ENCODE measurements at places on chromosomes 2 and 18.
A peak's percentile ranks its signal among the peaks of the same experiment; 100 is the strongest.

DNA sequence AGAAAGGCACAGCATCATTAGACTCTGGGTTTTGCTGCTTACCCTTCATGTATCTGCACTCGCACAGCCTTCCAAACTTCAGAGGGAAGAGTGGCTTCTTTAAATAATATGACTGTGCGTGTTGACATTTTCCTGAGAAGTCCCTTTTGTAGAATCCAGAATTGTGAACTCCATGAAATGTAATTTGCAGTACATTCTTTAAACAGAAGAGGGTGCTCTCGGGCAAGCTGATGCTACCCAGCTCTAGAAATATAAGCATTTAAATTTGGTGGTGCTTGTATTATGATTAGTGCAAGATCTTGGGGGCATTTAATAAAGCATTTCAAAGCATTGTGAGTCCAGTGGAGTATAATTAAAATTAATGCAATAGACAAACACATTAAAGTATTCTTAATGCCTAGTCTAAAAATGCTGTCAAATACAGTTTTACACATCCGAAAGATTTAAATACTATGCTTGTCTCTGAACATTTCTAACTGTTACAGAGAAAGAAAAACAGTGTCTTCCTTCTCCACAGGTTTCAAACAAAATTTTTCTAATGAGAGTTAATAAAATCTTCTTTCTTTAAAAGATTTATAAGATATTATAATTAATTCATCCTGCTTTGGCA lies 17.3 kb upstream of the GTF2A1L start:
- peak; percentile 18 for DNase-seq

- peak; percentile 89 for DNase-seq
Observed at GRCh38 chr2:46540496-46541331, 61.3 kb downstream of the TMEM247 start.

- DNase-seq = no peak
Observed at GRCh38 chr18:41870817-41871216, 84.2 kb upstream of the PIK3C3 start.

DNA sequence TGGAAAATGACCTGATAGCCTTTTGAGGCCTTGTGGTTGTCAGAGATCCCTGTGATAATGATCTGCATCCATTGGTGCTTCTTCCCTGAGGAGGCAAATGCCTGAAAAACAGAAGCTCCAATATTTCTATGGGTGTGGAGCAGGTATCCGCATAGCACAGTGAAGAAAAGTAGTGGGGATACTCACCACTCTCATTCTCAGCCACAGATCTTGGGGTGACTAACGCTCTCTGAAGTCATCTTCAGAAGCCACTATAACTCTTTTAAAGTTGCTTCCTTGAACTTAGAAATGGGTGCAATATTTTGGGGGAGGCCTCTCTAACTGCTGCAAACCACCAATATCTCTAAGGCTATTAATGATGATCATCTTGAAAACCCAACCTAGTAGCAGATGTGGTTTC lies 46.2 kb downstream of the ARHGAP15 start:
- no peak for DNase-seq

DNA sequence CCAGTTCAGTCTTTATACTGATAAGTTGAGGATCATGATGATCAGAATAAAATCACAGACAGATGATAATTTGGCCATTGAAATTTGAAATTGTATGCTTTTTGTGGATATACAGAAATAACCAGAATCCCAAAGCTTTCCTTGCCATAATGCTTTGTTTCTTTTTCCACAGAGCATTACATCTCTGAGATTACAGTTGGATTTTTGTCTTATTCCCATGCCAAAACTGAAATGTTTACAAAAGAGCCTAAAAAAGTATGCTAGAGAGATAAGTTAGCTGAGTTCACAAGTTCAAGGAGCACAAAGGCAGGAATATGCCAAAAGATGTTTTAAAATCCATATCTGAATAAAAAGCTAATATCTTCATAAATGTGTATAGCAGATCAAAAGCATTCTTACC lies 321.3 kb downstream of the PID1 start:
- no peak for DNase-seq

DNA sequence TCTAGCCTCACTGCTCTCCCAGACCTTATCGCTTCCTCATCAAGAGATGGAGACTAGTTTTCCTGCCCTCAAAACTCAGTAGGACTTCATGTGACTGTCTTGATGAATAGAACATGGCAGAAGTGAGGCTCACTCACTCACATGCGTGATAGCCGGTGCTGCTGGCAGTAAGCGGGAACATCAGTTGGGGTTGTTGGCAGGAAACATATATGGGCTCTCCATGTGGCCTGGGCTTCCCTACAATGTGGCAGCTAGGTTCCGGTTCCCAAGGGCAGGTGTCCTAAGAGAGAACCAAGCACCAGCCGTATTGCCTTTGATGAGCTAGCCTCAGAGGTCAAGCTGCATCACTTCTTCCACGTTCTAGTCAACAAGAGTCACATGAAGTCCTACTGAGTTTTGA lies 15.2 kb upstream of the FAHD2A start:
- DNase-seq = no peak

DNA sequence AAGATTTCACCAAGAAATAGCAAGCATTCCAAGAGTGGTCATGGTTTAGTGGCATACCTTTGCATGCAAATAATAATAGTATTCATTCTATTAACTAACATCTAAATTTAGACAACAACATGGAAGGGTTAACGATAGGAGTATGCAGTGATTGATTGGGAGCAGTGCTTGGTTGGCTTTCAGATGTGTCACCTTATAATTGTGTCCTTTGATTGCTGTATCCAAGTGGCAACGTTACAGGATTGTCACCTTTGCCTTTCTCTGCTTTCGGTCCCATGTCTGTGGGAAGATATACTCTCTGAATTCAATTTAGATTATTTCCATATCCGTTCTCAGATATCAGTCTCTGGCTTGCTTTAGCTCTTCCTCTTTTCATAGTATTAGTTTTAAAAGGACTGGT lies 152.8 kb upstream of the MAP3K20 start:
- DNase-seq = no peak

GRCh38 chr18:57080479-57080878 lies 66.4 kb upstream of the BOD1L2 start:
- no peak for DNase-seq

- DNase-seq = no peak
Observed at GRCh38 chr2:42566837-42567321, 1.6 kb upstream of the MTA3 start.

- DNase-seq = no peak
Observed at GRCh38 chr2:158602027-158602426, 145.3 kb downstream of the PKP4 start.

- no peak for DNase-seq
Observed at GRCh38 chr18:79608069-79608468, 71.5 kb upstream of the CTDP1 start.

- DNase-seq = peak; percentile 47
Observed at GRCh38 chr2:65749545-65749944, 317.1 kb upstream of the SPRED2 start.

DNA sequence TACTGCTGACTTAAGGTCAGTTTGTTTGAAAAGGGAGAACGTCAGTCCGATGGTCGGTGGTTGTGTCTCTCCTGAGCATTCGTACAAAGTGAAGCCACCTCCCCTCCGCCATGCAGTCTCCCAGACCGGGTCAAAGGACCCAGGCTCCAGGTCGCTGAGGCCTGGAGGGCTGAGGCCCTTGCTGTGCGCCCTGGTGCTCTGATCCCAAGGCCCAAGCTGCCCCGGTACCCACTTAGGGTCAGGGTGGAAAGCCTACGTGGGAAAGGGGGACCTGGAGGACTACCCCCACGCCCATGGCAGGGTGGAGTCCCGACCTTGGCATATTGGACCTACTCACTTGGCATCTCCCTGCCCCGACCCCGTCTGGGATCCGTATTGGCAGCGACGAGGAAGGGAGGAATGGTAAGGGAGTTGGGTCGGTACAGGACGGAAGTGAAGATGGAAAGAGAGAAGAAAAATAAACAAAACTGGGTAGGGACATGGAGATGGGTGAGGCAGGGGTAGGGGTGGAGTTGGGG lies 8.0 kb upstream of the SIX3 start:
- DNase-seq = no peak

DNA sequence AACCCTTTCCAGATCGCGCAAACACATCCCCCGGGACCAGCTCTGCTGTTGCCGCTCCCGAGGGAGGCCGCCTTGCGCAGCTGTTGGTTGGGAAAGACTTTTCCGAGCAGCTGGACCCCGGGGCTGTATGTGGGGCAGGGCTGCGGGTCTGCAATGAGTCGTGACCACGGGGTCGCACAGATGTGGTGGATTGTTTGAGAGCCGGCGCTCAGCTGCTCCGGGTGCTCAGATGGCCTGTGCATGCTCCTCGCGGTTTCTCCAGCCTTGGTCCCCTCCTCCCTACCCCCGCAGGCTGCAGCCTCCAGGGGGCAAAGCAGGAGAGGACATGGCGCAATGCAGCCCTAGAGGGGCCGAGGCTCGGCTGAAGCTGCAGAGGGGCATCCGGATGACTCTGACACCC lies 105.2 kb upstream of the OTOS start:
- no peak for DNase-seq

- DNase-seq = peak; percentile 30
Observed at GRCh38 chr2:7007846-7008741, 90.9 kb downstream of the RNF144A start.

DNA sequence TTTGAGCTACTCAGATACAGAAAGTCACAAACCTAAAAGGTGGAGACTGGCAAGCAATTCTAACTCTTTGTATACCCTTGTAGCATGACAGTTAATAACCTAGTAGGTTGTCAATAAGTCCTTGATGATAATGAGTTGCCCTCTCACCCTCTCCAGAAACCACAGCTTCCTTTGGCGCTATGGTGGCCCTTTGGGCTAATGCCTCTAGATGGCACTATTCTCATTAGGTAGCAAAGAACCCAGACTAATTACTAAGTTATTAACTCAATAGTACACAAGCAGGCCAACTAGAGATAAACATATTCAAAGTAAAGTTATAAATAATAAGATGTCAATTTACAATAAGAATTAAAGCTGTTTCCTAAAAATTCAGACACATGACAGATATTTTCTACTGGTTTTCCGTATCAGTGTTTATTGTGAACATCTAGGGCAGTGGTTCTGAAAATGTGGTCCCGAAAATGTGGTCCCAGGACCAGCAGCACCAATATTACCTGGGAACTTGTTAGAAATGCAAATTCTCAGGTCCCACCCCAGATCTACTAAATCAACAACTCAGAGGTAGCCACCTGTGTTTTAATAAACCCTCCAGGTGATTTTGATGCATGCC lies 41.1 kb downstream of the LDAH start:
- DNase-seq = no peak

- DNase-seq = no peak
Observed at GRCh38 chr2:137049518-137049917, 284.2 kb downstream of the THSD7B start.

DNA sequence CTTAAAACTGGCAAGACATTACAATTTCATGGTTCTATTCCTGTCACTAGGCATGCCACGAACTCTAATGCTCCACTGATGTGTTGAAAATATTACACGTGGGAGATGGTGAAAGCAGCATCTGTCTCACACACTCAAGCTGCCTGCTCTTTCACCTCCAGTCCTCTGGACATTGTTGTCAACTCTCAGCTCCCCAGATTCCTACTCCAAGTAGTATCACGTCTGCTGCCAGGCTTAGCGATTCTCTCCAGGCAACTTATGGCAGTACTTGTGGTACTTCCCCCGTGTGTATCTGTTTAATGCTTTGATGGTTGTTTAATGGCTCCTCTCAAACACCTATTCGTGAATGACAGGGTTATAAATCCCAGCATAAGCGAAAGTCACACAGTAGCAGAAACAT lies 103.8 kb downstream of the TMEFF2 start:
- DNase-seq = no peak

DNA sequence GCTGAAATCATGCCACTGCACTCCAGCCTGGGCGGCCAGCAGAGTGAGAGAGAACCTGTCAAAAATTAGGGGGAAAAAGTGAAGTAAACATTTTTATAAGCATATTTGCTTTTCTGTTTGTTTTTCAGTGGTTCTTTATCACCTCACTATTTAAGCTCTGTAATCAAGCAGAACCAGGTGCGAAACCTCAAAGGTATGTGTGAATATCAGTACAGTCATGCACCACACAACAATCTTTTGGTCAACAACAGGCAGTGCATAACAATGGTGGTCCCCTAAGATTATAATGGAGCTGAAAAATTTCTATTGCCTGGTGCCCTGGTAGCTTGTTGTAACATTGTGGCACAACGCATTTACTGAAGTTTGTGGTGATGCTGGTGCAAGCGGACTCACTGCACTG lies 167.4 kb upstream of the STON1 start:
- DNase-seq = no peak

- DNase-seq = no peak
Observed at GRCh38 chr2:69797836-69798289, 31.6 kb upstream of the GMCL1 start.

- DNase-seq = no peak
Observed at GRCh38 chr2:27079233-27080139, 1.1 kb downstream of the EMILIN1 start.

GRCh38 chr2:241110607-241111439 lies 8.7 kb upstream of the MTERF4 start:
- DNase-seq = no peak

- no peak for DNase-seq
Observed at GRCh38 chr2:177169810-177170514, 42.6 kb upstream of the HNRNPA3 start.

- DNase-seq = peak; percentile 53
Observed at GRCh38 chr2:132670496-132671150, 618 bp upstream of the LYPD1 start.

GRCh38 chr18:50665015-50665414 lies 105.1 kb downstream of the MAPK4 start:
- no peak for DNase-seq

DNA sequence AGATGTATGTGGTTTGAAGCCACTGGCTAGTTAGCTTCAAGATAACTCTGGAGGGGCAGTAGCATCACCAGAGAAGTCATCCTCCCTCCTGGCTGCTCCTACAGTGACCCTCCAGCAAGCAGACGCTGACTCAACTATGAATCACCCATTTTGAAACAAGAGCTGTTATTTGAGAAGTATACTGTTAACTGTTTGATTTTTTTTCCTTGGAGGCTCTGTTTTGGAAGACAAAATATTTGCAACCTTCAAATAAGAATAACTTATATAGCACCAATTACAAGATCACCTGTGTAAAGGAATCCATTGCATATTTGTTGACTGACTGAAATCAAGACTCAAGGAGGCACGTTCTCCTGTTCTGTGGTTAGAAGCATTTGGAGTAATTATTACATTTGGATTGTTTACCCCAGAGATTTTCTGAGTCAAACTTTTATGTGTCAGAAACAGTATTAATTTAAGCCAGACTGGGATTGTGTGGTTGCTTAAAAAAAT lies 313.8 kb downstream of the MTX2 start:
- peak; percentile 95 for DNase-seq

DNA sequence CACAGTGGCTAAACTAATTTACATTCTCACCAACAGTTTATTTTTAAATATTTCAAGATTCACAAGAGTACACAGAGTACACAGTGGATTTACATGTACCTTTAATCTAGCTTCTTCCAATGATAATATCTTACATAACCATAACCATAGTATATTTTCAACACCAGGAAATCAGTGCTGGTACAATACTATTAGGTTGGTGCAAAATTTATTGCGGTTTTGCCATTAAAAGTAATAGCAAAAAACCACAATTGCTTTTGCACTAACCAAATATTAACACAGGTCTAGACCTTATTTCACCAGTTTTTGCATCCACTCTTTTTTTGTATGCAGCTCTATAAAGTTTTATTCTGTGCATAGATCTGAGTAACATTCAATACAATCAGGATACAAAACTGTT lies 163.0 kb downstream of the SCG2 start:
- no peak for DNase-seq
